ENCODE measurements at places on chromosomes 5 and 9.
A peak's percentile ranks its signal among the peaks of the same experiment; 100 is the strongest.

- no peak for DNase-seq
These were observed 339.1 kb downstream of the NFIB start for GRCh38 chr9:13974891-13975290.

DNA sequence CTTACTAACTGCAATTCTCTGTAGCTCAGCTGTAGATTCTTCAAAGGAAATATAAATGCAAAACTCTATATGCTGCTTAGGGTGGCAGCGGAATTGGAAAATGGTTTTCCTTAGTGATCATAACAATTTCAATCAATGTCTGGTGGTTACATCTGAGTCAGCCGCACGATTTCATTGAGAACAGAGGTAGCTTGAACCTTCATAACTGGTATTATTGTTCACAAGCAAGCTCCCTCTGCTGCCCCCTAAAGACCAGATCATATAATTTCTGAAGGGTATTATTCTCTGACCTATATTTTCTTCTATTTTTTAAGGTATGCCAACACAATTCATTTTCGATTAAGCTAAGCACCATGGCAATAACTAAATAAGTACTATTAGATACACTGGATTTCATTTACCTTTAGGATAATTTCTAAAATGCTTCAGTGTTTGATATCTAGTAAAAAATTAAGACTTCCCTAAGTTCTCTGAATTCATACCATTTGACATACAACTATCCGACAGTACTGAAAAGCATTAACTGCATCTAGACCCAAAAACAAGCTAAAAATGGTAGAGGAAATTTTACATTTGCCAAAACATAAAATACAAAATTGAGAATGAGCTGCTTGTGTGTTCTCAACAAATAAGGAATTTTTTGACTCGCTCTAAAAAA lies 181.1 kb upstream of the SPEF2 start:
- DNase-seq: peak; percentile 39

DNA sequence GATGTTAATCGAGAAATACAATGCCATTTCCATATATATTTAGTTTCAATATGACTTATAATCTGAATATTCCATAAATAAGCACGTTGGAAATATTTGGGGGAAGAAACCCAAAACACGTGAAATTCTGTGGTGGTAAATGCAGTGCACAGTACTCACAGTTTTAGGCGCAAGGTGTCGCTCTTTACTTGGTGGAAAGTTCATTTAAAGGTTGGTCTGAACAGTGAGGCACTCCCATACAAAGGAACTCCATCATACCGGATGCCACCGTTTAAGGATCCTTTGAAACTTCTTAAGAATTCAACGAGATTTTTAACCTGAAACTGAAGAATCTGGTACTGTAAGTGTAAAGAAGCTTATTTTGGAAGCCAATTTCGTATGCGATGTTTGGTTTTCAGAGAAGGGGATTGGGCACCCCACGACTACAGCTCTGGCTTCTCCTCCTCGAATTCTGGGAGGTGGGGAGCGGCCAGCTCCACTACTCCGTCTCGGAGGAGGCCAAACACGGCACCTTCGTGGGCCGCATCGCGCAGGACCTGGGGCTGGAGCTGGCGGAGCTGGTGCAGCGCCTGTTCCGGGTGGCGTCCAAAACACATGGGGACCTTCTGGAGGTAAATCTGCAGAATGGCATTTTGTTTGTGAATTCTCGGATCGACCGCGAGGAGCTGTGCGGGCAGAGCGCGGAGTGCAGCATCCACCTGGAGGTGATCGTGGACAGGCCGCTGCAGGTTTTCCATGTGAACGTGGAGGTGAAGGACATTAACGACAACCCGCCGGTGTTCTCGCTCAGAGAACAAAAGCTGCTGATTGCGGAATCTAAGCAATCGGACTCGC lies at the start of gene PCDHA11:
TSS of gene PCDHA11 (plus strand) at position 237 of the 834 bp plus-strand sequence. CDS start at position 384, 147 bp downstream.
- no peak for DNase-seq

- no peak for DNase-seq
These were observed 14.1 kb downstream of the SEMA4D start for GRCh38 chr9:89483592-89484474.

DNA sequence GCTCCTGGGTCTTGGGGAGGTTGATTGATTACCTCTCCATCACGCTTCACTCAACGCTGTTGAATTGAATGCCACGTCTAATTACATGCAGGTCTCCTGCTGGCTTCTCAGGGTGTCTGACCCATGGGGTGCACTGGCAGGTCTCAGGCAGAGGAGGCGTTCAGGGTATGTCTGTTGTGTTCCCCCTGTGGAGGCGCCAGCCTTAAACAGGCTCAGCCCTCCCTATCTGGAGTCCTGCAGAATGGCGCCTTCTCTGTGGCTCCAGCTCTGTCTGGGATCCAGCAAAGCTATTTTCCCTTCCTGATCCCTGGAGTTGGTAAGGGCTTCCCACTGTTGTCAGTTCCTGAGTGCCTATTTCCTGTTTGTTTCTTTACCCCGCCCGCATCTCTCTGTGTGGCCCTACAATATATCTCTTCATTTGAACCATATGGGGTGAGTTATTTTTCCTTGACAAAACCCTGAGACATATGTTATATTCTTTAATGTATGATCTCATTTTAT lies 150.0 kb downstream of the NTRK2 start:
- DNase-seq: no peak

All from fibroblast of lung (primary cell).